Activated CD4-positive, alpha-beta T cell treated with anti-CD3 and anti-CD28 coated beads, Interleukin-2, amount 50 U/mL, for 16 hours (primary cell): ENCODE measurements at places on chromosomes 3 and 15.

DNA sequence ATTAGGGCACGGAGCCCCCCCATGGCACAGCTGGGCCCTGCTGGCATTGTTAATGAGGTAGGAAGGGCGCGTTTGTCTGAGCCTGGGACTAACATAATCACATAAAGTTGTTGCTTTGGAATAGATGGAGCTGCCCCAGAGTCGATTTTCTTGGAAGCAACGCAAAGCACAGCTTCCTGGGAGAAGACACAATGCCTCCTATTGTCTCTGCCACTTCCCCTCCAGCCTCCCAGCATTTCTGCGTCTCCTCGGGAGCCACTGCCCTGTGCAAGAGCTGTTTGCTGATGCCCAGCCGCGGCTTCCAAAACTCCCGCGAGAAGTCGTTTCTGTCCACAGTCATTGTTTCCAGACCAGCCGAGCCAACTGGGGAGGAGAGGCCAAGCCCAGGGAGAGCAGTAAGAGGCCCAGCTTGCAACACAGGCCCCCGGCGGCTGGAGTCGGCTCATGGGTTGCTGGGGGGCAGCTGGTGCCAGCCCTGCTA lies 18.1 kb upstream of the ALDH1A3 start:
- DNase-seq, result no peak

DNA sequence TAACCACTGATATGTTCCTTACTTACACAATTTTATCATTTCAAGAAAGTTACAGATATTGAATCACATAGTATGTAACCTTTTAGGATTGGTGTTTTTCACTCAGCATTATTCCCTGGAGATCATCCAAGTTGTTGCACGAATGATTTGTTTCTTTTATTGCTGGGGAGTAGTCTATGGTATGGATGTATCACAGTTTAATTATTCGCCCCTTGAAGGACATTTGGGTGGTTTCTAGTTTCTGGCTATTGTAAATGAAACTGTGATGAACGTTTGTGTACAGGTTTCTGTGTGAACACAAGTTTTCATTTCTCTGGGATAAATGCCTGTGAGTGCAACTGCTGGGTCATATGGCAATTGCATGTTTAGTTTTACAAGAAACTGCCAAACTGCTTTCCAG lies 68.8 kb downstream of the NMNAT3 start:
- no peak for DNase-seq

GRCh38 chr15:32935139-32935538 lies 217.3 kb downstream of the GREM1 start:
- no peak for DNase-seq

GRCh38 chr3:132593947-132594323 lies 3.1 kb upstream of the ACKR4 start:
- no peak for DNase-seq

DNA sequence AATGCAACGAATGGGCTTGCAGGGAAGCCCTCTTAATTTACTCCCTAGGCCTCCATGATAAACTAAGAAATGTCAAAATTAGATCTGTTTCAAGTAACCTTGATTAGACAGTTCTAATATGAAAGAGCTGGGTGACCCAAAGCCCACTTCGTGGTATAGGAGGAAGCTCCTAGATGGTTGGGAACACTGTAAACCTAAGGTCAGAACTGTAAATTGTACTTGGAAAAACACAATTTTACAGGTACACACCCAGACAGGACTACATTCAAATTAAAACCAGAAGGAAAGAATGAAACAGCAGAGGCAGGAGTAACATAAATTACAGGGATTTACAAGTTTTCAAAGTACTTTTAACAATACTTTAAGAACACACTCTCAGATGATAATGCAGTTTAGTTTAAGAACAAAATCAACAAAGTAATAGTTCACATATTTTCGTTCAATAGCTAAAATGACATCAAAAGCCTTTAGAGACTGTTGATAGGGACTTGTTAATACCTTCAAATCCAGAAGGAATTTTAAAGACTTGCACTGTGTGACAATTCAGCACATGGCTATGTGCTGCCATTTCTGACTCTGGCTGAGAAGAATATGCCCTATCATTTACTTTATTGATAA lies 18.4 kb downstream of the ISL2 start:
- DNase-seq, result no peak

DNA sequence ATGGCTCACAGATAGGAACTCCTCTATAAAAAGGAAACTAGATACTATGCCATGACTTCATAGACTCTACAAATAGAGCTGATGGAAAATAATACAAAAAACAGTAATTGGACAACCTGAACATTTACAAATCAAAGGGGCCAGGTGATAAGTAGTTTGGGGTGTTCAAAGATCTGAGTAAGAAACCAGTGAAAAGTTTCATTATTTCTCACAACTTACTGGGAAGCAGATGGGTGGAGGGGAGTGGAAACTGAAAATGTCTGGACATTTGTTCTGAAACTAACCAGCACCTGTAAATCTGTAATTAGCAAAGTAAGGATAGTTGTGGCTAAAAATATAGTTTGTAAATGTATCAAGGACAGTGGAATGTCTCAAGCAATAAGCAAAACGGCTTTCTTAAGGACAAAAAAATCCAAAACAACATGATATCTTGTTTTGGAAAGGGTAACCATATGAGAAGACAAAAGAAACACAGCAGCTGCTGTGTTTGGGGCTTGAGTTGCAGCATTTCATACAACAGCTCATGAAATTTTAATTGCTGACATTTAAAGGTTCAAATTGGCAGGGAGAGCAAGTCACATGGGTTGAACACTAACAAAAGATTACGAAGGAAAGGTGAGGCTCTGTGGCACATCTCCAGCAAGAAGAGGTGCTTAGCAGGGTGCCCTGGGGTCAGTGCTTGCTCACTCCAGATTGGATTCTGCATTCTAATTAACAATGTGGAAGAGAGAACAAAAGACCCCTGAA lies 26.8 kb upstream of the THBS1 start:
- DNase-seq, result peak; percentile 49

DNA sequence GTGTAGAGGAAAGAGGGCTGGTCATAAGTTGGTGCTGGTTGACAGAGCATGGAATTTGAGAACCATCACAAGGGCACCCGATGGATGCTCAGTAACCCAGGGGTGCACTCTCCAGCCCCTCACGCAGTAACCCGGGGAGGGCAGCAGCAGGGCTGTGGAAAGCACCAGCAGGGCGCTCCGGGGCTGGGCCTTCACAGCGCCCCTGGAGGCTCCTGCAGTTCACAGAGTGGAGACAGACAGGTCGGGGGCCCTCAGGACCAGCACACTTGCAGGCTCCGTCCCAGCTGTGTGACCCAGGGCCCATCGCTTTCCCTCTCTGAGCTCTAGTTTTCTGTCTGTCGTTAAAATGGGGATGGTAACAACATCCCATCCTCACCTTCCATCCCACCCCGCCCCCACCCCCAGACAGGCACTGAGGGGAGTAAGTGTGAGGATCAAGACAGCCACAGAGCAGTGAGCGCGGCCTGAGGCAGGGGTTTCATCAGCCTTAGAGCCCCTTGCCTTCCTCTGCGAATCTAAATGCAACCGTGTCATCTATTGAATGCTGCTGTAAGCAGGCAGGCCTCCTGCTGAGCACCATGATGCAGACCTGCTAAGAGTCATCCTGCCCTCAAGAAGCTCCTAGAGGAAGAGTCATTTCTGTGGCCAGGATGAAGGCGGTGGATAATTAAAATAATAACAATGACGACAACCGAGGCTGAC lies 90.2 kb upstream of the LINGO1 start:
- no peak for DNase-seq
